ENCODE measurements at places on chromosomes 2 and 18. TPM values are rescaled to one million over a fixed set of nuclear protein-coding genes. Genes with fewer than 3 reads are reported as not detected.

Gene NEU2
- not detected for total RNA-seq

- H3K27me3 ChIP-seq = no peaks in the 10 kb centered on the region
- H3K4me1 ChIP-seq = no peaks in the 10 kb centered on the region
- no peak overlapping the region for H3K27ac ChIP-seq
- no peak overlapping the region for H3K4me3 ChIP-seq
Measured at GRCh38 chr2:35651688-35652323, 703.8 kb upstream of the CRIM1 start.

DNA sequence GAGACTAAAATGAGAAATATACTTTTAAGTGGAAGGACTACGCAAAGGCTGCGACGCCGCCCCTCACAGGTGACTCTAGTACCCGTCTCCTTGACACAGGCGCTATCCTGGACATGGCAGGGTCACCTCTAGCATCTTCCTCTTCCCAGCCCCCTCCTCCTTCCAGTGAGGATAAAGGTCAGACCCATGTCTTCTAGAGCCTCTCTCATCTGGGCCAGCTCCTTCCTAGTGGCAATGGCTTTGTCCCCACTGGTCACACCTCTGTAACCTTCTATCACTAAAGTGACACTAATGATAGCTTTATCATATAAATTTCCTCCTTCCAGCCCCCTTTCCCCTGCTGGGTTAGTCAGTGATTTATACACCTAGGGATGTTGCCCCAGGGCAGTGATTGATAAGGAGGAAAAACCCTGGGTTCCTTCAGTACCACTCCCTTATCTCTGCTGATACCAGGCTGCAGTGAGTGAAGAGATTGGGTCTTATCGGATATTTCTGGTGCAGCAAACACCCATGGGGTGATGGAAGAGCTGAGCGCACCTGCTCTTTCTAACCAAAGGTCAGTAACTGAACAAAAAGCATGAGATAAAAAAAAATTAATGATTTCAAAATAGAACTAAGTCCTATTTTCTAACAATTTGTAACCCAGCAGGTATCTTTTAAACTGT lies 62.0 kb upstream of the FZD5 start:
- no peak overlapping the region for H3K4me3 ChIP-seq
- H3K27ac ChIP-seq = no peak overlapping the region
- no peaks in the 10 kb centered on the region for H3K36me3 ChIP-seq
- no peaks in the 10 kb centered on the region for H3K4me1 ChIP-seq
- H3K27me3 ChIP-seq = no peaks in the 10 kb centered on the region
- DNase-seq = no peak

Gene SERPINB10
- not detected for total RNA-seq

Gene GAL3ST2
- 0.88 TPM for total RNA-seq

Gene SLC16A14
- 0.23 TPM for total RNA-seq

Gene GREB1L
- not detected for total RNA-seq

Gene ARID5A
- 90.9 TPM for total RNA-seq

Gene SERPINE2
- total RNA-seq = 8.4 TPM

DNA sequence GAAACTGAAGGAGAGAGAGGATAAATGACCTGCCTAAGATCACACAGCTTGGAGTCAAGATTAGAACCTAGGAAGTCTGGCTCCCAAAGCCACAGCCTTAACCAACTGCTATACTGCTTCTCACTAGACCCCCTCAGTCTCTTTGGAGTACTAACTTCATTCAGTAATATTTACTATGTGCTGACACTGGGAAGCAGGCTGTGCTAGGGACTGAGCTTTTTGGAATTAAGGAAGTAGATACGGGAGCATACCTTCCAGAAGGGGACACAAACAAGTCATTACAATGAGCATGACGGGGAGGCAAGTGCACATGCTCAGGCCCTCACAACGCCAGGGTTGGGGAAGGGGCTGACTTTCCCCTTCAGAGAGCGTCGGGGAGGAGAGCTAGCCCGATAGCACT lies 97.7 kb downstream of the INO80D start:
- H3K4me1 ChIP-seq = no peaks in the 10 kb centered on the region
- H3K27ac ChIP-seq = no peak overlapping the region
- DNase-seq = no peak
- peaks cover 6% of the 10 kb centered on the region for H3K36me3 ChIP-seq
- H3K4me3 ChIP-seq = no peak overlapping the region
- H3K27me3 ChIP-seq = no peaks in the 10 kb centered on the region

GRCh38 chr2:23760736-23761135 lies 166.2 kb downstream of the ATAD2B start:
- no peak for DNase-seq
- H3K36me3 ChIP-seq = peaks cover 53% of the 10 kb centered on the region
- H3K4me1 ChIP-seq = no peaks in the 10 kb centered on the region
- H3K4me3 ChIP-seq = no peak overlapping the region
- H3K27me3 ChIP-seq = no peaks in the 10 kb centered on the region
- H3K27ac ChIP-seq = no peak overlapping the region

DNA sequence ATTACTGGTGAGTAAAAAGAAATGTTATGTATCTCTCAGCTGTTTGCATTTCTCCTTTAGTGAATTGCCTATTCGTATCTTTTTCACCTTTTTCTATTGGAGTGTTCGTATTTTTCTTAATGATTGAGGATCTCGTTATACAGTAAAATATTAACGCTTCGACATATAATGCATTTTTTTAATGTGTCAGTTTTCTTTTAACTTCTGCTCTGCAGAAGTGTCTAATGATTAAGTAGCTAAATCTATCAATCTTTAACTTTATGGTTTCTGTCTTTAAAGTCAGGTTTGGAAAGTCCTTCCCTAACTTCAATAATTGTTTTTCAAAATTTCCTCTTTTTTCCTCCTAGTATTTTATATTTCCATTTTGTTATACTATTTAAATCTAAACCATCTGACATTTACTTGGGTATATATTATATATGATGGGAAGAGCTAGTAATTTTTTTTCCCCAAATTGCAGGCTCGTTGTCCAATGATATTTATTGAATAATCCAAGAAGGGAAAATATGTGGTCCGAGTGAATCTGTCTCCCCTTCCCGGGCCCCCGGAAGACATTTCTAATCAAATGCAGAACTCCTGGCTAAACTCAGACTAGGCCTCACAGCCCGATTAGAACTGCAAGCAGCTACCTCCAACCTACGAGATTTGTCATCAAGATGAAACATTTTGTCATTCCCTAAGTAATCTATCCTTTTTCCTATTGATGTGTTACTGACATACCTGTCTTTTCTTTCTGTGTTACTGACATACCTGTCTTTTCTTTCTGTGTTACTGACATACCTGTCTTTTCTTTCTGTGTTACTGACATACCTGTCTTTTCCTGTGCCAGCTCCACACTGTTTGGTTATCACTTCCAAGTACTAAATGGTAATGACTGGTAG lies 17.2 kb downstream of the PCBP1 start:
- H3K4me3 ChIP-seq = peak overlapping the region; percentile 4
- DNase-seq = no peak
- H3K4me1 ChIP-seq = peaks cover 53% of the 10 kb centered on the region
- H3K27ac ChIP-seq = peak overlapping the region; percentile 84

DNA sequence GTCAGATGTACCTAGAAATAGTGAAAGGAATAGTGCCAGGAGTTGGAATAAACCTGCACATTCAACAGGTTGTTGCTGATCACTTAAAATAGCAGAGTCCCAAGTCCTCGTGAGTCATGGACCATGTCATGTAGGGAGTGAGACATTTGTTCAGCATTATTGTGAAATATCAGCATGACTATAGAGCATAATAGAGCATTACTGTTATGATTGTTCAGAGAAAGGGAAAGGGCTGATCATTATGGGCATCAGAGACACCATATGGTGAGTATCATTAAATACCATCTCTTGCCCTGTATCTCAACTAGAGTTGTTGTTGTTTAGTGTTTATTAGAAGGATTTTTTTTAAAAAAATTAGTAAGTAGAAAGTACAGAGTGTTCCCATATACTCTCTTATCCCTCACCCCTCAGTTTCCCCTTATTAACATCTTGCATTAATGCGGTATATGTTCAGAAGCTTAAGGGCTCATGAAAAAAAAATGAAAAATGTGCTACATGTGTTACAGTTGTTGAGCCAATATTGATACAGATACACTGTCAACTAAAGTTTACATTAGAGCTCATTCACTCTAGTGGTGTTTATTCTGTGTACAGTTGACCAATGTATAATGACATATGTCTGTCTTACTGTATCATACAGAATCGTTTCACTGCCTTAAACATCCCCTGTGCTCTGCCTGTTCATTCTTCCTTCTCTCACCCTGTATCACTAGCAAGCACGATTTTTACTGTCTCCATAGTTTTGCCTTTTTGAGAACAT lies 5.7 kb downstream of the ELAC1 start:
- no peak overlapping the region for H3K27ac ChIP-seq
- peaks cover 38% of the 10 kb centered on the region for H3K36me3 ChIP-seq
- H3K4me1 ChIP-seq = no peaks in the 10 kb centered on the region
- H3K4me3 ChIP-seq = no peak overlapping the region

DNA sequence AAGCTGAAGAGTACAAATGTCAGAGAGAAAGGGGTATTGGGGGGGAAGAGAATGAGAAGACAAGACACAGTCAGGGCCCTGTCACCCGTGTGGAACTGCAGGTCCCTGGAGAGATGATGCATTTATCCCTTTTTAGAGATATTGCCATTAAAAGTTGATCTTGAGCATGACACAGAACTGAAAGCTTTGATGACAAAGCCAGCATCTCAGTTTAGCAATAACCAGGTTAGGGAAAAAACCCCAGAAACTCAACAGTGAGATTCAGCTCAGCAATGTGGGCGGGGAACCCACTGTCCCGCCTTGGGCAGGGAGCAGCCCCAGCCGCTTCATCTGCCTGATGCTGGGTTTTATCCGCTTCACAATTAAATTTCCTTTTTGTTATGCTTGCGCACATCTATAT lies 181.1 kb downstream of the NEDD4L start:
- H3K27ac ChIP-seq = no peak overlapping the region
- H3K27me3 ChIP-seq = no peaks in the 10 kb centered on the region
- H3K4me1 ChIP-seq = no peaks in the 10 kb centered on the region
- H3K4me3 ChIP-seq = no peak overlapping the region

All from natural killer cell (primary cell).